ENCODE measurements at places on chromosomes 7 and 10.

DNA sequence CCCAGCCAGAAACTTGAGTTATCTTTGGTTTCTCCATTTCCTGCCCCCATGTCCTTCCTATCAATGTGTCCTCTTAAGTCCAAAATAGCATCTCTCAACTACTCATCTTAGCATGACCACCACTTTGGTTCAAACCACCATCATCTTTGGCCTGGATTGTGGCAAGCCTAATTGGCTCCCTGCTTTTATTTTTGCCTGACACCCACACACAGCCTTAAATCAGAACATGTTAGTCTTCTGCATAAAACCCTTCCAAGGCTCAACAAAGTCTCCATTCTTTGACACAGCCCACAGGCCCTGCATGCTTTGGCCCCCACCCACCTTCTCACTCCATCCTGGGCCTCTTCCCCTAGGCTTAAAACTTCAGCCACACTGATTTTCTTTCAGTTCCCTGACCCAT lies 2.0 kb upstream of the TSPAN14 start:
- no peak for DNase-seq

GRCh38 chr10:124874-125273 lies 10.4 kb upstream of the ZMYND11 start:
- no peak for DNase-seq

DNA sequence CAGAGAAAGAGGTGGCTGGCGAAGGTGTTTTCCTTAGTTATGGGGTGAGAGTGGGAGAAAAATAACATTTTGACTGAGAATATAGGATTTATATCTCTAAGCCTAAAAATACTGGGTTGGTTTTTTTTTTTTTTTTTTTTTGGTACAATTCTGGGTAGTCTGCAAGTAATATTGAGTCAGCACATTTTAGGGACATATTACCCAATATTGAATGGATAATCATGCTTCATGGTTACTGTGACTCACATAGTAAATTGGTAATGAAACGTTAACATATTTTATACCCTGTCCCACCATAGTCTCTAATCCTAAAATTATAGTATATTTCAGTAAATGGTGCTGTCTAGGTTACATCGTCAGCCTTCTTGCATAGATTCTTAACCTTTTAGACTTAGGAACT lies 91.4 kb downstream of the TPST1 start:
- DNase-seq, result no peak

DNA sequence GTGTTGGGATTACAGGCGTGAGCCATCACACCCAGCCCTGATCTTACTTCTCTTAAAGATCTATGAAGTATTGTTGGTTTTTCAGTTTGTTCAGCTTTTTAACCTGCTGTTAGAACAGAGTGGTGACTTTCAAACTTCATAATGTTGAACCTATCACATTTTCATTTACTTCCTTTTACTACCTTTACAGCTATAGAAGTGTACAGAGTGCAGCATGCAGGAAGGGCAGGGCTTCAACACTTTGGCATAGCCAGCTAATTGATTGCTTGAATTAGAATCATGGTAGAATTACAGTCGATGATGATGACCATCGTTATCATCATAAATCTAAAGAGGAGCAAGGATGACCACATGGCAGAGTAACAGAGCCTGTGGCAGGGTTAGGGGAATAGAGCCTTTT lies 55.5 kb downstream of the AOAH start:
- DNase-seq, result no peak

DNA sequence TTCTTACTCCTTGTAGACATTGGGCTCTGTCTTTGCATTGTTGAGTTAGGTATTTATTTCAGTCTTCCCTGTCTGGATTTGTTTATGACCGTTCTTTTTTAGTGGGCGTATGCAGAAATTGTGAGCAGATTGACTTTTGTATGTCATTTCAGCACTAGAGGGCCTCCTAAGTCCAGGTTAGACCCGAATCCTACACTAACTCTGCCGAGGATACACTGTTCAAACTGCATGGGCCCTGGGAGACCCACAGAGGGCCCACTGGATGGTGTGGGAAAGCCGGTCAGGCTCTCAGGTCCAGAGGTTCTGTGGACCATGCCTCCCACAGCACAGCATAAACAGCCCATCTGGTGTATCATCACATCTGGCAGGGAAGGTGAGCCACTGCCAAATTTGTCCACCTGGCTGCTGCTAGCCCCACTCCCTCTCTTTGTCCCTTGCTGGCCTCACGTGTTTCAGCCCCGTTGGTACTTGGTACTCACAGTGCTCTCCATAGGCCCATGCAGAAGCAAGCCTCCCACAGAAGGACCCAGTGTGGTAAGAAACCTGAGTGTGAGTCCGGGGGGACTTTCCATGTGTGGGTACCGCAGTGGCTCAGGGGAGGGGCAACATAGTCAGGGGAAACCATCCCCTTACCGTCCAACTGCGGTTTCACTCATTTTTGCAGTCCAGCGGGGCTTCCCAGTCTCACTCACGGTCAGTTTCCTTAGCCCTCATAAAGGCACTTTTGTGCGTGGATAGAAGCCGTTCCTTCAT lies 112.8 kb downstream of the APBB1IP start:
- no peak for DNase-seq

DNA sequence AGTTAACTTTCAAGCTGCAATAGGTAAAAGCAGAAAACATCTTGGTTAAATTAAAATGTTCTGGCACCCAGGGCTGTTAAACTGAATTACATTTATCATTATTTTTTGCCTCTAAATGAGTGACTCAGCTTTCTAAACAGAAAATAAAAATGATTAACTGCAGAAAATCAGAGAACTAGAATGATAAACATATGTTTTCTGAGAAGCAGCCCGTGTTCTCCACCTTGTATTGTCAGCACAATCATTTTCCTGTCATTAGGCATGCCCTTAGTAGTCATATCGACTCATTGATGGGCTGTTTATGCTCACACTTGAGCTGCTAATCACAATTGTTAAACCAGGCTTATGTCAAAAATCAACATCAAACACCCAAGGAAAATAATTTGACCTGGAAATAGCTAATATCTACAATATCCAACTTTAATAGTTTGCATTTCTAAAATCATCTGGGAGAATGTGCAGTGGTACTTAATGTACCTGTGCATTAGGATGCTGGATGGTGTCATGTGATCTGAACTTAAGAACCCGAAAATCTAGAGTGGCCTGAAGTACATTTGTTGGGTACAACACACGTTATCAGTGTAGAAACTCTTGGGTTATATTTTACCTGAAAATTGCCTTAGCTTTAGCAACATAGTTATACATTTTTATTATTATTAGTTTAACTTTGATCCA lies 2.3 kb downstream of the MDFIC start:
- no peak for DNase-seq

GRCh38 chr7:7533831-7534430 lies 1.7 kb downstream of the COL28A1 start:
- DNase-seq, result no peak
